ENCODE measurements at places on chromosomes 6 and 20. TPM values are rescaled to one million over a fixed set of nuclear protein-coding genes. Genes with fewer than 3 reads are reported as not detected.
A peak's percentile ranks its signal among the peaks of the same experiment; 100 is the strongest.

- no peak for DNase-seq
Measured at GRCh38 chr6:118724211-118724610, 72.8 kb upstream of the CEP85L start.

DNA sequence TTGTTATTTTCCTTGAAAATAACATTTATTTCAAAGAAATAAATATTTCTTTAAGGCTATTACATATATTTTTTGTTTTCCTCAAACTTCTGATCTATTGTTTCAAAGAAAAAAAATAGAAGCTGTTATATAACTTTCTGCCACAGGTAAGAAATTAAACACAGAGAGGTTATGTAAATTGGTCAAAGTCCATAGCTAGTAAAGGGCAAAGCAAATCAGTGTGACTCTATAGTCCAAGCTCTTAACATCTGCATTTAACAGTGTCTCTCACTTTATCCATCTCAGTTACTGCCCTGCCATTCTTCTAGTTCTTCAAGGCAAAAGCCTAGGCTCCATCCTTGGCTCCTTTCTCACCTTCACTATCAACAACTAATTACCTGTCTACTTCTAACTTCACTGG lies 57.1 kb downstream of the RWDD2A start:
- no peak for DNase-seq

DNA sequence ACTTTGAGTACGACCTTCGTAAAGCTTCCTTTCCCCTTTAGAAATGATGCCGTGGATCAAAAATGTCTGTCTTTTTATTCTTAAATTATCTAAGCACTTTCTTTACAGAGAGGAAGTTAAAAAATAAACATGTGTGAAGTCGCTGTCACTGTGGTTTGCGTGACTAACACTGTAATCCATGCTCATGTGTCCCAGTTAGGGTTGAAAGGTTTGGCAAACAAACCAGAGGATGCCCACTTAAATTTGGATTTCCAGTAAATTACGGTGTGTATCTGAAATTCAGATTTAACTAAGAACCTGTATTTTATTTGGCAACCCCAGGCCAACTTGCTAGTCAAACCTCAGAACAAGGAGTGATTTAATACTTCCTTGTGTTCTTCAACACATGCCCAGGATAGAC lies 21.1 kb downstream of the HLA-DRB1 start:
- DNase-seq: no peak

DNA sequence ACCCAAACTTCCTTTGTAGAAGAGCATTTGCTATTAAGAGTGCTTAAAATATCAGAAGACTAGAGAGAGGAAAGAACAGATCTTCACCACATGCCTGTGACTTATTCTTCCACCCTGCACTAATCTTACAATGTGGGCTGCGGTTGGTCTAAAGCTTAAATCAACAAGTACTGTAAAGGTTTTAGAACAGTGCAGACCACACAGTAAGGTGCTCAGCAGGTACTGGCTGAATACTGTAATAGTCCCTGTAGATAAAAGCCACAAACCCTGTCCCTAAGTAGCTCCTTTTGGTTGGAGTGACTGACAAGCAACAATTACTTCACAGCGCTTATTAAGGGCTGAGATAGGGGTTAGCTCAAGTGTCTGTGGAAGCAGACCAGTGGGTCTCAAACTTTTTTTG lies 972 bp upstream of the PHF3 start:
- DNase-seq: no peak

- peak; percentile 56 for DNase-seq
Measured at GRCh38 chr6:144344646-144345045, 59.5 kb downstream of the UTRN start.

- no peak for DNase-seq
Measured at GRCh38 chr6:35260591-35261570, 1.3 kb downstream of the ZNF76 start.

GRCh38 chr6:31339210-31339609 lies 17.8 kb downstream of the HLA-B start:
- DNase-seq: no peak

DNA sequence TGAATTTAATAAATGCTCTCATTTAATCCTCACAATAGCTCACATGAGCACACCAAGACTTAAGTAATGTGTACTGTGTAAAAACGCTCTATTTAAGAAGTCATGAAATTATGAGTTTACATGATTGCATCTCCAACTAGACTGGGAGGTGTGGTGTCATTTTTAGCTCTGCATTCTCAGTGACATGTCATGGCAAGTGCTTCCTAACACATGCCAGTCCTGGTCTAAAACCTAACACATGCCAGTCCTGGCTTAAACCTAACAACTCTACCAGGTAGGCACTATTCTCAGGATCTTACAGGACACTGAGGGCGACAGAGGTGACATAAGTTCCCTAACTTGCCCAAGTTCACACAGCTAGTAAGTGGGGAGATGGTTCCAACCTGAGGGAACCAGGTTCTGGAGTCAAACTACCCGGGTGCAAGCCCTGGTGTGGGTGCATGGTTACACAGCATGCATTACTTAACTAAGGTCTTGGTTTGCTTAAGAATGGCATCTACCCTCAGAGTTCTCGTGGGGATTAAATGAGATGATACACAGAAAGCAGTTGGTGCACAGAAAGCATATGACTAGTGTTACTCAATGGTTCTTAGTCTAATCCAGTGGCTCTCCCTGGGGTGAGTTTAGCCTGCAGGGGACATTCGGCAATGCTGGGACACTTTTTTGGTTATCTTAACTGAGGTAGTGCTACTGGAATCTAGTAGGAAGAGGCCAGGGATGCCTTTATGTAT lies 14.7 kb downstream of the CLDN20 start:
- DNase-seq: no peak

- DNase-seq: no peak
Measured at GRCh38 chr6:145704143-145704781, 31.1 kb downstream of the EPM2A start.

PRDM1 gene
- total RNA-seq: 112 TPM

GPR63 gene
- 3.5 TPM for total RNA-seq

Data from activated CD4-positive, alpha-beta memory T cell treated with anti-CD3 and anti-CD28 coated beads, Interleukin-2, amount 10 ng/mL, durations not matched to agents 7 days and 5 days (primary cell).